ENCODE measurements at places on chromosomes 11 and 22. TPM values are rescaled to one million over a fixed set of nuclear protein-coding genes. Genes with fewer than 3 reads are reported as not detected.

GRCh38 chr22:39627208-39627607, 56.7 kb downstream of the CACNA1I start:
- no peak overlapping the region for H3K4me3 ChIP-seq
- no peaks in the 10 kb centered on the region for H3K36me3 ChIP-seq
- H3K4me1 ChIP-seq = no peaks in the 10 kb centered on the region
- H3K27me3 ChIP-seq = peaks cover 54% of the 10 kb centered on the region
- H3K27ac ChIP-seq = no peak overlapping the region

The OR8G1 gene
- total RNA-seq = not detected

DNA sequence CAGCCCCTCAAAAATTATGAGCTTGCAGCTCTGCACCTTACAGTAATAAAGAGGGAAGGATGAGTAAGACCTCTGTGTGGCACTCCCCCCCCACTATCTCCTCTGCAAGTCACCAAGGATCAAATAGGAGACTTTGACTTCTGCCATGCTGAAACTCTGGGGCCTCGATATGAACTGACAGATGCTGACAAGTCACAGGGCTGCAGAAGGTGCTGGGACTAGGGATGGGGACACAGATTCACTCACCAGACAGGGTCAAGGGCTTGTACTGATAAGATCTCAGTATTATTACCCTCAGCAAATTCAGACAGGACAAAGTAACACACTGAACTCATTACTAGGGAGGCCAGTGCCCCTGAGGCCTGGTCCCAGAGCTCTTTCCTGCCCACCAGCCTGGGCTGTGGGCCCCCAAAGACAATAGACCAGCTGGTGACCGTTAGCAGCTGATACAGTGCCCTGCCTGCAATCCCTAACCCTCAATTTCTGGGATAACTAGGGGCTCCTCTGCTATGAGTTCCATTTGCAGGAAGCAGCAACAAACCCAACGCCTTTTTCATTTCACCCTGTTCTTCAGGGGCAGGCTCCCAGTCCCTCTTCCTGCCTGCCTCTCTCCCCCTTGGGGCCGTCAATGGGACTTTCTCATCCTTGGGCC, 20.1 kb downstream of the TMPRSS13 start:
- H3K36me3 ChIP-seq = no peaks in the 10 kb centered on the region
- peaks cover 6% of the 10 kb centered on the region for H3K4me1 ChIP-seq
- no peak overlapping the region for H3K4me3 ChIP-seq
- no peaks in the 10 kb centered on the region for H3K27me3 ChIP-seq

The NPTXR gene
- total RNA-seq = 5.1 TPM

The LYVE1 gene
- 95.2 TPM for total RNA-seq

Data from lower lobe of right lung (tissue), 2 donors.